ENCODE measurements at places on chromosomes 7 and 10.

GRCh38 chr7:127789031-127789430 lies 137.0 kb downstream of the SND1 start:
- no peak for DNase-seq

- no peak for DNase-seq
Measured at GRCh38 chr10:20981419-20981953, 84.4 kb upstream of the NEBL start.

DNA sequence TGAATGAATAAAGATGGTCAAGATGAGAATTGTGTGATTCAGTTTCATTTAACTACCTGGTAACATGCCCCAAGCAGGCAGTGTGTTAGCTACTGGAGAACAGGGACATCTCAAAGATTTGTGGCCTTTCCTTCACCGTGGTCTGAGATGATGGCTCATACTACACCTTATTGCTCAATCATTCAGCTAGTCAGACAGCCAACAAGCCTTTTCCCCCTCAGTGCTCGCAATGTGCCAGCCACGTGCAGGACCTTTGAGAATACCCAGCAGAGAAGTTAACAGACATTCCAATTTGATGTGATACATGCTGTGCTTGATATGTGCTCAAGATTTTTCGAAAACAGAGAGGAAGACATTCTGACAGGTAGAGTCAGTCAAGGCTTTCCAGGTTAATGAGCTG lies 562.8 kb downstream of the SUGCT start:
- no peak for DNase-seq

DNA sequence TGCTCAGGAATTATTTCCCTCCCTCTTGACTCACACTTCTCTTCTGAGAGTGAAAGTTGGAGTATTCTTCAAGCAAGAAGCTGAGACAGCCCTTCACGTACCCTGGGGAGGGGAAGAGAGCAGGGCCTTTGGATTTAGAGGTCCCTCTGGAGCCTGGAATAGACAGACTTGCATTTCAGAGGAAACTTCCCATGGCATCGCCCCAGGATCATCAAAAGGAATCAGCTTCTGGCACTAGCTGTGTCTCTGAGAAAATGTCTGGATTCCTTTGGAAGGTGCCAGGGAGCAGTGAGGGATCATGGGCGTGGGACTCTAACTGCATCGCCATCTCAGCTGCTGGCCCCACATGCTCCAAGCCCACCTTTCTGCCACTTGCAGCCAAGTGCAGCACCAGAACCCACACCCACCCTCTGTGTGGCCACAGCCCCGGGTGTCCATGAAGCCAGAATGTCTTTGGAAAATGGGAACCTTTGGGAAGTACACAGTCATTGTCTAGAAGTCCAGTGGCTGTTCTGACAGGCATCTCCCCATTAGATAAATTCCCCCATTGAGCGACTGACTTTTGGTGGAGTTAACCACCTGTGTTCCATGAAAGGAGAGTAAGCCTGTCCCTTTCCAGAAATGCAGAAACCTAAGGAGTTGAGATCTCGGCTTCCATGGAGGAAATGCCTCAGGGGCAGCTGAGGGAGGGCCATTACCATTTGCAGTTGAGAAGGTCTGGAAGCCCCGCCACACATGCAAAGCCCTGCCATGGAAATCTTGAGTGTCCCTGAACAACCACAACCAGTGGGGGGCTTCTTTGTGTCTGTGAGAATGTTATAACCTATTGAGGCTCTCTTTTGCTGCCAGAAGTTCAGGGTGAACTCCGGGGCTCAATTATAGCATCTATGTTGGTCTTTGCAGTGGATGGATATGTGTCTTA lies 57.8 kb upstream of the GDF10 start:
- no peak for DNase-seq

GRCh38 chr10:69629519-69629896 lies 539 bp upstream of the FAM241B start:
- no peak for DNase-seq

- no peak for DNase-seq
Measured at GRCh38 chr10:6020826-6021225, 41.3 kb downstream of the IL2RA start.

DNA sequence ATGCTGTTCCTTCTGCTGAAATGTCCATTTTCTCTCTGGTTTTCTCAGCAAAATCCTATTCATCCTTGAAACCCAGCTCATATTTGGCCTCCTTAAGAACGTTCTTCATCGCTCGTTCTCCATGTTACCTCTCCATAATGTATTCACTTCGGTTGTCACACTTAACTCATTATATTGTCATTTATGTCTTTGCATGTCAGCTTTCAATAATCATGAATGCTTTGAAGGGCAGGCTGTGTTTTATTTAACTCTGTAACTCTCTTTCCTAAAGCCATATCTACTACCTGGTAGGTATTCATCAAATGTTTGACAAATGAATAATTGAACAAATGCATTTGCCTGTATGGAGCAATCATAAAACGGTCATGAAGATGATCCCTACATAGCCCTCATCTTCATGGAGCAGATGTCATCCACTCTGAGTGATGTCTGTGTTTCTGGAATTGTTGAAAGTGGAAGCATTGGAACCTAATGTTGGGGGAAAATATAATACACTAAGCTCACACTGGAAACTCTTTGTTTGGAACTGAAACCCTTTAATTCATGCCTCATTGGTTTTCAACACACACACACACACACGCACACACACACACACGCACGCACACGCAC lies 303.4 kb downstream of the PLXNA4 start:
- no peak for DNase-seq

- DNase-seq, result no peak
Measured at GRCh38 chr7:133709036-133709880, 417.9 kb upstream of the LRGUK start.

- DNase-seq, result no peak
Measured at GRCh38 chr10:61642150-61642571, 20.6 kb upstream of the CABCOCO1 start.

- DNase-seq, result no peak
Measured at GRCh38 chr10:110002801-110003523, 4.8 kb upstream of the ADD3 start.

- no peak for DNase-seq
Measured at GRCh38 chr7:27434756-27435400, 192.3 kb downstream of the EVX1 start.

- no peak for DNase-seq
Measured at GRCh38 chr10:89521368-89521767, 14.0 kb downstream of the SLC16A12 start.

DNA sequence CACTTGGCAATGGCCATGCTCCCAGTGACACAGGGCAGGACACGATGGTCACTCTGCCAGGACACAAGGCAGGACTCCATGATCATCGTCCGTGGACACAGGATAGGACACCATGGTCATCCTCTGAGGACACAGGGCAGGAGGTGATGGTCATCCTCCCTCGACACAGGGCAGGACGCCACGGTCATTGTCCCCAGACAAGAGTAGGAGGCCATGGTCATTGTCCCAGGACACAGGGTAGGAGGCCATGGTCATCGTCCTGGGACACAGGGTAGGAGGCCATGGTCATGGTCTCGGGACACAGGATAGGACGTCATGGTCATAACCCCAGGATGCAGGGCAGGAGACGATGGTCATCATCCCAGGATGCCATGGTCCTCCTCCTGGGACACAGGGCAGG lies 289.2 kb downstream of the TCERG1L start:
- DNase-seq, result no peak

- no peak for DNase-seq
Measured at GRCh38 chr10:73910401-73910763, 550 bp upstream of the PLAU start.

DNA sequence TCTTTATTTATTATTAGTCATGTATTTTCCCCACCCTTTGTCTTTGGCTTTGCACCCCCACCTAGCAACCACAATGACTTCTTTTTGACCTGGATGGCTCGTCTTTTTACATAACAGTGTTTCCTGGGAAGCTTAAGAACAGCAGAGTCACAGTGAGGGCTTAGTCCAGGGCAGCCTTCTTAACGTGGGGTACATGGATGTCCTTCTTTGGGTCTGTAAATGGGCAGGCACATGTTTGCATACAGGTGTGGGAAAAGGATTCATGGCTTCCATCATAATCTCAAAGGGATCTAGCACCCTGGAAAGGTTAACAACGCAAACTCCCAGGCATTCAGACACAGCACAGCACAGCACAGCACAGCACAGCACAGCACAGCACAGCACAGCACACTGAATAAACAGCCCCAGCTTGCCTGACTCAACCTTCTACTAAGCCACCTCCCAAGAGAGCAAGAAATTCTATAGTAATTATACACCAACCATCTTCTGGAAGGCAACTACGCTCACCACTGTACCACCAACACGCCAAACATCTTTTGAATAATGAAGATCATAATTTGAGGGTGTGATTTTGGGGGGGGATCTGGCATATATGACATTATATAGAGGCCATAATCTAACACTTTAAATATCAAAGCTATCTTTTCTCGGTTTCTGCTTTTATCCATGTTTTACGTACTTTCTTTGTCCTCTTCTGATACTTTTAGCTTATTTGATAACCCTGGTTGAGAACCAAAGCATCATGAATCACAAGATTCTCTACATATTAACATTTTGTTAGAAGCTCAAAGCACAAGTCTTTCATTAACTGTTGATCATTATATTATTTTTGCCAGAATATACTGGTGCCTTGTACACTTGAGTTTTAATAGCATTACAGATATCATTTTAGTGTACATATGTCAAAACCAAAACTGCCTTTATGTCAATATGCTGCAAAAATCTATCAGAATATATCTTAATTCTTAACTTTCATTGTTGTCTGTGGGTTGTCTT lies 177.2 kb upstream of the KLF14 start:
- DNase-seq, result no peak

- no peak for DNase-seq
Measured at GRCh38 chr7:127780489-127780888, 128.5 kb downstream of the SND1 start.

DNA sequence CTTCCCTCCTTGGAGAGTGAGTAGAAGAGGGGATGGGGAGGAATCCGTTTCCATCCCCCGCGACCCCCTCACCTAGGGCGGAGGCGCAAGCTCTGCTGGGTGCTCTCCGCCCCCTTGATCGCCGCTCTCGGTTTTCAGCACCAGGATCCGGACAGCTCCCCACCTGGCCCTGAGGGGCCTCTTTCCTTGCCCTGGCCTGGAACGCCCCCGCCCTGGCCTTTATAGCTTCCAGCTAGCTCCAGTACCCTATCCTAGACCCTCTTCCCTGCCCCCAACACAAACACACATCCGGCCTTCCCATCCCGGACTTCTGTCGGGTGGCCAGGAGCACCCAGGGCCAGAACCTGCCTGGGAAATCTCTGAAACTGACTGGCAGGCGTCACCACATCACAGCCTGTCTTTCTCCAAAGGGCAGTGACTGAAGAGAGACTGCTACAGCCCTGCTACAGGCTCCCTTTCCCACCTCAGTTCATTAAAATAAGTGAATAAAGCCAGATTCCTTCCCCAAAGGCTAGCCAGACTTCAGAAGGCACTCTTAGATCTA lies 72.3 kb upstream of the LEP start:
- DNase-seq, result no peak
